RWPE2 (cell line): ENCODE measurements at places on chromosomes 2 and 18.
A peak's percentile ranks its signal among the peaks of the same experiment; 100 is the strongest.

DNA sequence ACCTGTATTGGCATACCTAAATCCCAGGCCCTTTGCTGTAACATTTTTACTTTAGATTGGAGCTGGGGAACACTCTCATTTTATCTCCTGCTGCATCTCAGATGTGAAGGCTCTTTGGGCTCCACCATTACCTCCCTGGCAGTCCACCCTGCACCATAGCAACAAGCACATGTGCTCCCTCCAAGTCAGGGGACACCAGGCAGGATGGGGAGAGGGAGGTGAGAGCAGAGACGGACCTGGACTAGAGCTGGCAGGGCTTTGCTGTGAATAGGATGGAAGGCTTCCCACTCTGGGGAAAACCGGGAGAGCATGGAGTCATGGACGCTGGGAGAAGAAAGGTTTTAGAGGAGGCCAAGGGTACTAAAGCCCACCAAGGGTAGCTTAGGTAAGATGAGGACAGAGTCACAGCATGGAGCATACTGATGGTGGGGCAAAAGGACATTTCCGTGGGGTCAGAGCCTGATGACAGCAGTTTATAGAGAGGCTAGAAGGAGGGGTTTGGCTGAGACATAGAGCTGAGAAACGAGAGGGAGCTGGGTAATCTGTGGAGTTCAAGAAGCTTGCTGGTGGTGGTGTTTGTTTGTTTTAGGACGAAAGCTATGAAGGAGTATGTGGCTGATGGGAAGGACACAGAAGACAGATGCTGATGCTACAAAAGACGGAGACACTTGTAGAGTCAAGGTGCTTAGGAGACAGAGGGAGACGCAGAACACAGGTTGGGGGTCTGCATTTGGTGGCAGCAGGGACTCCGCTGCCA lies 134.8 kb downstream of the COL6A3 start:
- no peak for DNase-seq
- peak overlapping the region; percentile 51 for H3K27ac ChIP-seq
- H3K4me1 ChIP-seq, result peaks cover 24% of the 10 kb centered on the region
- H3K4me3 ChIP-seq, result no peak overlapping the region
- no peaks in the 10 kb centered on the region for H3K36me3 ChIP-seq

- DNase-seq, result no peak
- peak overlapping the region; percentile 68 for H3K4me3 ChIP-seq
- H3K27me3 ChIP-seq, result no peaks in the 10 kb centered on the region
- peaks cover 4% of the 10 kb centered on the region for H3K4me1 ChIP-seq
Measured at GRCh38 chr2:170972296-170973224, 43.5 kb downstream of the GORASP2 start.

DNA sequence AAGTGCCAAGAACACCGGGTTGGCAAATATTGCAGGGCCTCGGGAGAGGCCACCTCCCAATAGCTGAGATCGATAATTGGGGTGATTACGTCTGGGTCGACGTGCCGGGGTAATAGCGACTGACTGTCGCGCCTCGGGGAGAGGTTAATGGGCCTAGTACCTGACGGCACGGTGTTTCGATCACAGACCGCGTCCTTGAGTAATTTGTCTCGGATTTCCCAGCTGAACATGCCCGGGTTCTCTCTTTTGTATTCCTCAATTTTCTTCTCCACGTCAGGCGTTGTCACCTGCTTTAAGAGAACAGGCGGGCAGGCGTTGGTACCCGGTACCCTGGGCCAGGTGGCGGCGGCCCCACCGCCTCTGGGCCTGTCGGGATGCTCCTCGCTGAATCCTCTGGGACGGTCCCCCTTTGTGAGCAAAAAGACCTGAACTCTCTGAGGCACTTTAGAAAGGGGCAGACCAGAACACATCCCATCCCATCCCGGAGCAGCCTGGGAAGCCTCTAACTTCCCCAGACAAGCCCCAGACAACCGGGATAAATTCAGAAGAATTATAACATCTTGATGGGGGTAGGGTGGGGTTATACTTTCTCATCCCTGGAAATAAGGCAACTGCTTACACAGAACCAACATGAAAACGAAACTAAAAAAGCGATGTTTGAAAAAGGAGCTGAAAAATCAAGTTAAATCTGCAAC lies 3.3 kb downstream of the PAX3 start:
- no peaks in the 10 kb centered on the region for H3K36me3 ChIP-seq
- no peaks in the 10 kb centered on the region for H3K4me1 ChIP-seq
- no peak overlapping the region for H3K4me3 ChIP-seq
- no peak overlapping the region for H3K27ac ChIP-seq
- DNase-seq, result no peak
- peaks cover 100% of the 10 kb centered on the region for H3K27me3 ChIP-seq

- H3K36me3 ChIP-seq, result no peaks in the 10 kb centered on the region
- no peak overlapping the region for H3K4me3 ChIP-seq
- no peak overlapping the region for H3K27ac ChIP-seq
- H3K27me3 ChIP-seq, result no peaks in the 10 kb centered on the region
- H3K4me1 ChIP-seq, result no peaks in the 10 kb centered on the region
Measured at GRCh38 chr18:21894619-21895367, 154.2 kb downstream of the MIB1 start.

DNA sequence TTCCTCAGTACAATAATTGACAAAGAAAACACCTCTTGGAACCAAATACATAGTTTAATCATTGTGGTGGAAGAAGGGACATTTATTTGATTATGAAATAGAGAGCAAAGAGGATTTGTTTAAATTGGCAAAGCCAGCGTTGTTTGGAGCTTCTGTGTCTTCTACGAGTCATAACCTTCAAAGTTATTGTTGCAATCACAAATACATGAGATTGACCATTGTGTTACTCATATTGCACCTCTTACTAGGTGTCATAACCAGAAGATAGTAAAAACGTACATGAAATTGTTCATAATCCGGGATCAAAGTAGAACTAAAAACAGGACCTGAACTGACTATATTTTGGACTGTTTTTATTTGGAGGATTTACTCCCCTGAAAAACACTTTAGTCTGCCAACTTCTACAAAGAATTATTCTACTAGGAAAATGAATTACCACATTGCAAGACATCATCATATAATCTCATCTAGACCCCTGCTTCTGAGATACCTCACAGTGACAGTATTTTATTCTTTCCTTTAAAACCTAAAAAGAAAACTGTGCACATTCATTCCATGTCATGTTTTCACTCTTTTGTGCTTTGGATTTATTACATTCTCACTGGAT lies 151.7 kb upstream of the KLF7 start:
- peak overlapping the region; percentile 16 for H3K27ac ChIP-seq
- H3K36me3 ChIP-seq, result no peaks in the 10 kb centered on the region
- H3K27me3 ChIP-seq, result no peaks in the 10 kb centered on the region
- H3K4me1 ChIP-seq, result peaks cover 15% of the 10 kb centered on the region
- H3K4me3 ChIP-seq, result no peak overlapping the region

DNA sequence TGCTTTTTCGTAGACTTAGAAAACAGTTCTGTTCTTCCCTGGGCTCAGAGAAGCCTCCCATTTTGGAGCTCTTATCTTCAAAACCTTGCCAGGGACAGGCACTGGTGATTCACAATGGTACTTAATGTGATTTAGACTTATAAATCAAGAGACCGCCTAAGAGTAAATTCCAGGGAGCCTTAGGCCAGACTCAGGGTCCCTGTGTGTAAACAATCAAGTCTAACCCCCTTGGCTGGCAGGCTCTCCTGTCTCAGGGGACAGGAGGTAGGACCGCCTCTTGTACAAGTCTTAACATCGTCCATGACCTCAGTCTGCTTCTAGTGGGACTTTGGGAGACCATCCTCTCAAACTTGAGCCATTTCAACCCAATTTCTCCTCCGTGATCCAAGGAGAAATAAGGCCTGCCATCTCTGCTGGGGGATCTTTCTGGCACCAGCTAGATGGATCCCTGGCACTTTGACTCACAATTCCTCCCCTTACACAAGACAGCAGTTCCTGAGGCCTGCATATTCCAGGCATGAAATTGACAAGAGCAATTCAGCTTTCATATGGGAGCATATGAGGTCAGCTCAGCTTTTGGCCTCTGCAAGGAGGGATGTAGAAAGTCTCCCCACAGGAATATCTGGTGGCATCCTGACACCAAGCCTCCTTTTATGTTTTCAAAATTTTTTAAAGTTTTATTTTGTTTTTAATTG lies 487.0 kb downstream of the TNS1 start:
- H3K4me1 ChIP-seq, result no peaks in the 10 kb centered on the region
- no peaks in the 10 kb centered on the region for H3K36me3 ChIP-seq
- H3K27ac ChIP-seq, result no peak overlapping the region
- no peak overlapping the region for H3K4me3 ChIP-seq

GRCh38 chr2:111068435-111069058 lies 52.2 kb upstream of the BCL2L11 start:
- peaks cover 24% of the 10 kb centered on the region for H3K4me1 ChIP-seq
- no peak overlapping the region for H3K27ac ChIP-seq
- H3K36me3 ChIP-seq, result no peaks in the 10 kb centered on the region
- no peak overlapping the region for H3K4me3 ChIP-seq

DNA sequence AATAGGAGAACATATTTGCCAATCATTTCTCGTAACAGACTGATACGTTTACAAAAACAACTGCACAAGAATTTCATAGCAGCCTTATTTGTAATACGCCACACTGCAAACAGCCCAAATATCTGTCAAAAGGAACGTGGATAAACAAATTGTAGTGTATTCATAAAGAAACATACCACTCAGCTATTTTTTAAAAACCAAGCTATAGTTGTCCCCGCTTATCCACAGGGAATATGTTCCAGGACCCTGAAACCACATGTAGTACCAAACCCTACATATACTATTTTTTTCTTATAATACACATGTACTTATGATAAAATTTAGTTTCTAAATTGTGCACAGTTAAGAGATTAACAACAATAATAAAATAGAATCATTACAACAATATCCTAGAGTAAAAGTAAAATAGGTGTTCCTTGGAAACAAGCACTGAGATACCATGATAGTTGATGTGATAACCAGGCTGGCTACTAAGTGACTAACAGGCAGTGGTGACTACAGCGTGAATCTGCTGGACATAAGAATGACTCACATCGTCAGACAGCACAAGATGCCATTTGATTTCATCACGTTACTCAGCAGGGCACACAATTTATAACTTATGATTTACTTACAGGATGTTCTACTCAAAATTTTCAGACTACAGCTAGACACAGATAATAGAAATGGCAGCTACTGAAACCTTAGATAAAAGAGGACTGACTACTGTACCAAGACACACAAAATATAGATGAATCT lies 367.4 kb downstream of the NCKAP5 start:
- H3K27ac ChIP-seq, result peak overlapping the region; percentile 76
- DNase-seq, result peak; percentile 66
- H3K27me3 ChIP-seq, result no peaks in the 10 kb centered on the region
- no peaks in the 10 kb centered on the region for H3K36me3 ChIP-seq
- H3K4me3 ChIP-seq, result no peak overlapping the region
- H3K4me1 ChIP-seq, result peaks cover 16% of the 10 kb centered on the region

DNA sequence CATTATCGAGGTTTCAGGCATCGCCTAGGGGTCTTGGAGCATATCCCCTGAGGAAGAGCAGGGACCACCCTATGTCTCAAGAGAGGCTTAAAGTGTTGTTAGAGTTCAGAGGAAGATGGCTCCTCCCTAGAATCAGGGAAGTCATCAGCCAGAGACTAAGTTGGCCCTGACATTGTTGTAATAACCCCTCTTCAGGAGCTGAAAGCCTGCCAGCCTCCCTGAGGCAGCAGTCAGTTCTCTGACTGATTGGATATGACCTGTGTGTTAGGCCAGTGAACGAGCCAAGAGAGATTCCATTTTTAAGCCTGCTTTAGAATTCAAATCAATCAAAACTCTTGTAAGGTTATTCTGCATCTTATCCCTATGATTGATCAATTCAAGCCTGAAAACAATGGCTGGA lies 34.9 kb downstream of the ARHGAP28 start:
- H3K4me3 ChIP-seq, result no peak overlapping the region
- DNase-seq, result no peak
- H3K27ac ChIP-seq, result no peak overlapping the region
- H3K27me3 ChIP-seq, result no peaks in the 10 kb centered on the region
- no peaks in the 10 kb centered on the region for H3K36me3 ChIP-seq
- H3K4me1 ChIP-seq, result no peaks in the 10 kb centered on the region

GRCh38 chr2:29660201-29660600 lies 261.2 kb downstream of the ALK start:
- no peak for DNase-seq
- H3K4me3 ChIP-seq, result no peak overlapping the region
- peaks cover 17% of the 10 kb centered on the region for H3K4me1 ChIP-seq
- no peaks in the 10 kb centered on the region for H3K27me3 ChIP-seq
- H3K36me3 ChIP-seq, result no peaks in the 10 kb centered on the region

- peak overlapping the region; percentile 97 for H3K27ac ChIP-seq
- no peaks in the 10 kb centered on the region for H3K27me3 ChIP-seq
- peak overlapping the region; percentile 85 for H3K4me3 ChIP-seq
- DNase-seq, result peak; percentile 66
Measured at GRCh38 chr2:43225093-43225787, 1.2 kb downstream of the ZFP36L2 start.

DNA sequence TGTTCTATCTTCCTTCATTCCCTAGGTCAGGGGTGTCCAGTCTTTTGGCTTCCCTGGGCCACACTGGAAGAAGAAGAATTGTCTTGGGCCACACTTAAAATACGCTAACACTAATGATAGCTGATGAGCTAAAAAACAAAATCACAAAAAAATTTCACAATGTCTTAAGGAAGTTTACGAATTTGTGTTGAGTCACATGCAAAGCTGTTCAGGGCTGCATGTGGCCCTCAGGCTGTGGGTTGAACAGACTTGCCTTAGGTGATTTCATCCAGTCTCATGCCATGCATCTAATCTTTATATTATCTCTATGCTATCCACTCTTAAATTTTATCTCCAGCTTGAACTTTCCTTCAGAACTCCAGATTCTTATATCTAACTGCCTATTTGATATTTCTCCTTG lies 80.1 kb downstream of the CCDC85A start:
- H3K27ac ChIP-seq, result no peak overlapping the region
- H3K4me3 ChIP-seq, result no peak overlapping the region
- no peaks in the 10 kb centered on the region for H3K27me3 ChIP-seq

GRCh38 chr2:134140251-134140661 lies 113.6 kb upstream of the MGAT5 start:
- no peak for DNase-seq
- H3K4me3 ChIP-seq, result no peak overlapping the region
- peaks cover 52% of the 10 kb centered on the region for H3K4me1 ChIP-seq
- H3K27me3 ChIP-seq, result no peaks in the 10 kb centered on the region
- H3K27ac ChIP-seq, result no peak overlapping the region

DNA sequence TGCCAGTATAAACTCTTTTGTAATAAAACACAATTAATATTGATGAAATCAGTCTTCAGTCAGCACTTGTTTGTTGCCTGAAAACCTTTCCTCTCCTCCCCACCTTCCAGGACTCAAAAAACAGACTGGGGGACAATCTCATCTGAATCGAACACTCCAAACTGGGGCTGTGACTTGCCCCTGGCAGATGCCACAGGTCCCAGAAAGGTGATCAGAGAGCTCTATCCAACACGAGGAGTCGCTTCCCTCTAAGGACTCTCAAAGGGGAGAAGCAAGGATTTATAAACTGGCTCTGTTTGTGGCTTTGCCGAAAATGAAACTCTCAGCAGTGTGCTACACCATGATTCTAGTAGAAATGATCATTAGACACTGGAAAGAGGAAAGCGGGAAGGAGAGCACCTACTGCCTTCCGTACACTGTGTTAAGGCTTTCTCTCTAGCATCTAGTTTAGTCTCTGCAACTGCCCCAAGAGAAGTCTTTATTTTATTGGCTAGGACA lies 199.2 kb downstream of the TGIF1 start:
- H3K27ac ChIP-seq, result peak overlapping the region; percentile 67
- no peak overlapping the region for H3K4me3 ChIP-seq
- H3K4me1 ChIP-seq, result peaks cover 34% of the 10 kb centered on the region

- H3K36me3 ChIP-seq, result no peaks in the 10 kb centered on the region
- H3K27me3 ChIP-seq, result no peaks in the 10 kb centered on the region
- no peaks in the 10 kb centered on the region for H3K4me1 ChIP-seq
- no peak overlapping the region for H3K4me3 ChIP-seq
- no peak overlapping the region for H3K27ac ChIP-seq
- DNase-seq, result no peak
Measured at GRCh38 chr2:205218056-205218455, 464.2 kb upstream of the NRP2 start.

- no peaks in the 10 kb centered on the region for H3K27me3 ChIP-seq
- H3K4me1 ChIP-seq, result no peaks in the 10 kb centered on the region
- no peaks in the 10 kb centered on the region for H3K36me3 ChIP-seq
- DNase-seq, result no peak
Measured at GRCh38 chr2:1833726-1834125, 89.4 kb upstream of the PXDN start.
